Tibial artery (tissue), 4 donors: ENCODE measurements at places on chromosomes 2 and 18.
A peak's percentile ranks its signal among the peaks of the same experiment; 100 is the strongest.

DNA sequence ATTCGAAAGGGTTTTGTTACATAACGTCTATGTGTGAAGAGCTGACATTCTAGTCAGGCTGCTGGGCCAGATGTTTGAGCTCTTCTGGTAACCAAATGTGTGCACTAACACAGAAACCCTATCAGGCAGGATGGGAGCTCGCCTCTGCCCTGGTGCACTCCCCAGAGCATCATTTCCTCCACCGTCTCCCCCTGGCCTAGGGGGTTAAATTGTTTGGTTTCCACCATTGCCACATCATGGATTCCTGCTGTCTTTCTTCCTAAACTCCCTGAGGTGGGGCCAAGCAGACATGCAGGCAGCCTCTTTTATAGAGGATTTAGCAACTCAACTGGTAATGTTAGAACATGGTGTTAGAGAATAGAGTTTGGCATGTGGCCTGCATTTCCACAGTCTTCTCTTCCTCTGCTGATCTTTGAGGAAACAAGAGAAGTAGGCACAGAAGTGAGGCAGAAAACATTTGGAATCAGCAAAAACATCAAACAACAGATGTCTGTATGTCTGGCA lies 87.3 kb downstream of the ANTXR1 start:
- peaks cover 20% of the 10 kb centered on the region for H3K36me3 ChIP-seq
- H3K27me3 ChIP-seq = no peaks in the 10 kb centered on the region
- H3K4me3 ChIP-seq = no peak overlapping the region
- H3K27ac ChIP-seq = peak overlapping the region; percentile 34
- no peak for DNase-seq

DNA sequence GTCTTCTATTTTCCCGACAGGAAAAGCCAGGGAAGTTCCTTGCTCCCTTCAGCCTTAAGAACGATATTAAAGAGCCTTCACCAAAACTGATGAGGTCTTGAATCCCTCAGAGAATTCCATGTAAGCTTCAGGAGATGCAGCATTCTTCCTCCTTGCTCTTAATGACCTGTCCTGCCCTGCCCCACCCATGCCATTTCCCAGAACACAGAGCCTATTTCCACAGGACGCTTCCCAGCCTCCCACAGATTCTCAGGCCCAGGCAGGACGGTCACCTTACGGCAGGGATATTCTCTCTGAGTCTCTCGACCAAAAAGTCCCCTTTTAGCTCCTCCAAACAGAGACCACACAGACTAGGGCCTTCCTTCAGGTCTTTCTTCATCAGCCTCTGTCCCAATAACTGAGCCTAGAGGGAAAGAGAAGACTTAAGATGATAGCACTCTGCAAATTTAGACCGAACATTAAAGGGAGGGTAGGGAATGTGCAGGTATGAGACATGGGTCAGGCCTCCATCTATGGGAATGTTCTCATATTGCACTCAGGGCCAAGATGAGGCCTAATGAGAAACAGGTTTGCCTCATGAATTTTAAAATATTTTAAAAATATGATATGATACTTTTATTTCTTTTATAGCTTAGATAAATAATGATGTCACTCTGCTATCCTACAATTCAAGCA lies 62.1 kb downstream of the COBLL1 start:
- peak overlapping the region; percentile 76 for H3K27ac ChIP-seq
- H3K27me3 ChIP-seq = no peaks in the 10 kb centered on the region
- no peak for DNase-seq

GRCh38 chr2:155209696-155210450 lies 511.4 kb downstream of the KCNJ3 start:
- no peak for DNase-seq
- H3K4me1 ChIP-seq = no peaks in the 10 kb centered on the region
- H3K36me3 ChIP-seq = no peaks in the 10 kb centered on the region
- no peaks in the 10 kb centered on the region for H3K27me3 ChIP-seq
- no peak overlapping the region for H3K27ac ChIP-seq
- H3K4me3 ChIP-seq = no peak overlapping the region

DNA sequence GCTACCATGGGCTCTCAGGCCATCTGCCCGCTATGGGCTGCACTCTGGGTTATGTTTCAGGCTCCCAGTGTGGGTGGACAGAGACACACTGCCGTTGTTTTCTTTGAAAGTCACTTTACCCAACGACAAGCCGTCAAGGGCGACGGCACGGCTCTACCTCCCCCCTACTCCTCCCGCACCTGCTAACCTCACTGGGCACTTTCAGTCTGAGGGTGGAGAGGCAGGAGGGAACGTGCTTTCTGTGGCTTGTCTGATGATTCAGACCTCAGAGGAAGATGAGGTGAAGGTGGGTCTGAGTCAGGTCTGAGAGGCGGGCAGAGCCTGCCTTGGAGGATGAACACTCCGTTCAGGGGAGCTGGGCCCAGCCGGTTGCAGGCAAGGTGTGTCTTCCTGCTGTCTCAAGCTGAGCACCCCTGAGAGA lies 147.6 kb upstream of the HDAC4 start:
- H3K27ac ChIP-seq = no peak overlapping the region
- no peaks in the 10 kb centered on the region for H3K36me3 ChIP-seq
- H3K4me3 ChIP-seq = no peak overlapping the region
- H3K27me3 ChIP-seq = no peaks in the 10 kb centered on the region
- no peaks in the 10 kb centered on the region for H3K4me1 ChIP-seq

DNA sequence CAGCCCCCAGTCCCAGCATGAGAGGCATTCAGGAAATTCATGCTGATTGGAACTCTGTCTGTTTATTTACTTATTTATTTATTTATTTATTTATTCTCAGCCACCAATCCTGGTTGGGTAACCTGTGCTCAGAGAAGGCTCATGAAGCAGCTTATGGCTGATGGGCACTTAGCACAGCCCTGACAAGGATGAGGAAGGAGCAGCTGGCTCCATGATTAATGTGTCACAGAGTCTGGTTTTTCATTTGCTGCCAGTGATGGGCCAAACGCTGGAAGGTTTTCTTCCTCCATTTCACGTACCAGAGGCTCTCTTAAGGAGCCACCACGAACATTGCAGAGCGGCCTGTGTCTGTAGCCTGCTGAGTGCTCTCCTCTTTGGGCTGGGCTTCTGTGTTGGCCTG lies 28.3 kb upstream of the KCNS3 start:
- no peak overlapping the region for H3K4me3 ChIP-seq
- no peaks in the 10 kb centered on the region for H3K4me1 ChIP-seq
- H3K27ac ChIP-seq = no peak overlapping the region

DNA sequence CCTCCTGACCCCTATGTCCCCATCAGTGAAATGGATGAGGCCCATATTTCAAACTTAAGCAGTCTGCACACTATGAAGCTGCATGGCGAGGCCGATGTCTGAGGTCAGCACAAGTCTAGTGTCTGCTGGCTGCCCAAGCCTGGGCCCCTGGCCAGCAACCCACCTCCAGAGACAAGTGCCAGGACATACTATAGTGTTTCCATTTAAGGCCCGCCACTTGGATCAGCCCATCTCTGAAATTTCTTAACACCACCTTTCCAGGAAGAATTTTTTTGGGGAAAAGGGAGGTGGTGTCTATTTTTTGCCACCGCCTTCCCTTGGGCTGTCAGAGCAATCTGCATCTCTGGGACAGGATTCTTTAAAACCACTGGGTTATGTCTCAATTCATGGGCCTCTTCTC lies 1.8 kb downstream of the ACVR1 start:
- DNase-seq = peak; percentile 23
- H3K4me1 ChIP-seq = peaks cover 50% of the 10 kb centered on the region
- H3K27me3 ChIP-seq = no peaks in the 10 kb centered on the region
- H3K4me3 ChIP-seq = peak overlapping the region; percentile 81
- H3K27ac ChIP-seq = peak overlapping the region; percentile 88

- no peaks in the 10 kb centered on the region for H3K4me1 ChIP-seq
- no peak overlapping the region for H3K4me3 ChIP-seq
- H3K36me3 ChIP-seq = no peaks in the 10 kb centered on the region
- DNase-seq = peak; percentile 4
- H3K27me3 ChIP-seq = no peaks in the 10 kb centered on the region
These were observed 34.3 kb downstream of the GALM start for GRCh38 chr2:38700113-38700785.

GRCh38 chr18:13418013-13418710 lies 199.6 kb downstream of the LDLRAD4 start:
- H3K4me3 ChIP-seq = no peak overlapping the region
- DNase-seq = no peak
- H3K27ac ChIP-seq = peak overlapping the region; percentile 27
- H3K36me3 ChIP-seq = peaks cover under 1% of the 10 kb centered on the region
- H3K4me1 ChIP-seq = no peaks in the 10 kb centered on the region

DNA sequence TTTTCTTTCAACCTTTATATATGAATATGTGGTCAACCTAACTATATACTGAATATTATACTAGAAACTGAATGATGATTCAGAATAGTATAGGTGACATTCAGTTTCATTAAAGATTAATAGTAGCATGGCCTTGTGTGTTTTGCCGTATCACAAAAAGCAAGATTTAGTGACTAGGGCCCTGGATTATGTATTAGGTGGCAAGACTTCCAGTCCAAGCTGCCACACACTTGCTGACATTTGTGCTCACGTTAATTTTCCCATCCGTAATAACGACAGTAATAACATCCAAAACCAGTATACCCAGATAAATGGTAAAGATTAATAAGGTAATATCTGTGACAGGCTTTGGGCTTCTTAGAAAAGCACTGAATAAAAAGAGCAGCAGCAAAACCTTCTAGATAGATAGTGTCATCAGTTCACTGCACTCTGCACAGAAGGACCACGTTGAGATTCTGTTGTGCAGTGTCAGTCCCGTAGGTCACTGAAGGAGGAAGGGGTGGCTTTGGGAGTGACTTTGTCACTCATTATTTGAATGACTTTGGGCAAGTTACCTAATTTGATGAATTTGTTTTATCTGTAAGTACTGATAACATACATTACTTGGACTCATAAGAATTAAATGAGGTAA lies 451.7 kb downstream of the PTPRM start:
- no peak for DNase-seq
- no peaks in the 10 kb centered on the region for H3K36me3 ChIP-seq
- H3K27ac ChIP-seq = no peak overlapping the region
- H3K27me3 ChIP-seq = no peaks in the 10 kb centered on the region
- no peak overlapping the region for H3K4me3 ChIP-seq
- H3K4me1 ChIP-seq = no peaks in the 10 kb centered on the region

GRCh38 chr18:69838003-69838402 lies 109.7 kb downstream of the CD226 start:
- H3K4me3 ChIP-seq = no peak overlapping the region
- no peak for DNase-seq
- H3K4me1 ChIP-seq = no peaks in the 10 kb centered on the region
- no peaks in the 10 kb centered on the region for H3K27me3 ChIP-seq
- no peak overlapping the region for H3K27ac ChIP-seq

GRCh38 chr2:182245963-182246362 lies 180.9 kb downstream of the PDE1A start:
- H3K27me3 ChIP-seq = no peaks in the 10 kb centered on the region
- no peaks in the 10 kb centered on the region for H3K36me3 ChIP-seq
- no peak overlapping the region for H3K4me3 ChIP-seq
- DNase-seq = no peak

DNA sequence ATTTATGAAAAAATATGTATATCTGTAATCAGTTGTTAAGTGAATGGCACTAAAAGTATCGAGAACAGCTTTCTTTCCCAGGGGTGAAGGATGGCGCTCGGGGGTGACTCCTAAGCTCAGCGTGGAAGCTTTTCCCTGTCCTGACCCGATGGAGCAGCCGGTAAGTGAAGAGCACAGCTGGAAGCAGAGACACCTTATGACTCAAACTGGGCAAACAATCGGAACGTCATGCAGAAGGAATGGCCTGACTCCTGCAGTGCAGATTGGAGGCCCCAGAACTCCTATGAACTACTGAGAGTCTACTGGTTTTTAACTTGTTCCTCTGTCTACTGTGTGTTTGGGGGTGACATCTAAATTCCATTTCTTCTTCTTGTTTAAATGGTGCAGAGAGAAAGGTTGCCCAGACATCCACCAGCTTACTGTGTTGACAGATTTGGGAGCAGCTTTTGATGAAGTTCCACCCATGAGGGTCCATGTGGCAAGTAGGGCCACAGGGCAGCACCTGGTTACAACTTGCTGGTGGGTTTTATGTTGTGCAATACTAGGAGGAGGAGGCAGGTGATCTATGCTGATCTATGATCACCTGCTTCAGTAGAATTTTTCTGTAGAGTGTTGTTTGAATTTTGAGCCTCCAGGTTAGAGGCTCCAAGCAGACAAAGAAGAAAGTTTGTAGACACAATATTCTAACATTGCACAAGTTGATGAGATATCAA lies 52.8 kb upstream of the TMEM182 start:
- no peak overlapping the region for H3K4me3 ChIP-seq
- H3K4me1 ChIP-seq = no peaks in the 10 kb centered on the region
- DNase-seq = no peak

- no peaks in the 10 kb centered on the region for H3K36me3 ChIP-seq
- no peak for DNase-seq
- H3K27ac ChIP-seq = no peak overlapping the region
- no peaks in the 10 kb centered on the region for H3K27me3 ChIP-seq
- H3K4me3 ChIP-seq = no peak overlapping the region
These were observed 182.4 kb downstream of the NEDD4L start for GRCh38 chr18:58226429-58226828.

- no peak overlapping the region for H3K4me3 ChIP-seq
- H3K36me3 ChIP-seq = peaks cover 7% of the 10 kb centered on the region
- no peaks in the 10 kb centered on the region for H3K4me1 ChIP-seq
- no peaks in the 10 kb centered on the region for H3K27me3 ChIP-seq
- no peak overlapping the region for H3K27ac ChIP-seq
- DNase-seq = no peak
These were observed 35.5 kb upstream of the KIDINS220 start for GRCh38 chr2:8872821-8873432.

DNA sequence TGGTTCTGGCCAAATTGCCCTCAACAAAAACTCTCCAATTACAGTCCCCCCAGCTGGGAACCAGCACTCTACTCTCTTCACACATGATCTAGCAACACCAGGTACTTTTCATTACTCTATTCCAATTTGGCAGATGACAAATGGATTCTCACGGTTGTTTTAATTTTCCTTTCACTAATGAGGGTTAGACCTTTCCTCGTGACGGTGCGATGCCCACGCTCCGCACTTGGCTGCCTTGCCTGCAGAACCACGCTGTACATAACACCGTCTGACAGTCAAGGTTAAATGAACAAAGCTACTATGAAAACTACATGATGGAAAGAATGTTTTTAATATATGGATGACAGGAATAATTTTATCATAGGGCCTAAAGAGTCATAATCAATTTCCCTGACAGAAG lies 141.5 kb downstream of the FBXO15 start:
- DNase-seq = no peak
- no peak overlapping the region for H3K4me3 ChIP-seq
- H3K4me1 ChIP-seq = no peaks in the 10 kb centered on the region
- no peak overlapping the region for H3K27ac ChIP-seq
- no peaks in the 10 kb centered on the region for H3K36me3 ChIP-seq

- no peaks in the 10 kb centered on the region for H3K27me3 ChIP-seq
- H3K4me3 ChIP-seq = peak overlapping the region; percentile 88
- peak overlapping the region; percentile 93 for H3K27ac ChIP-seq
- peak; percentile 70 for DNase-seq
- H3K36me3 ChIP-seq = no peaks in the 10 kb centered on the region
These were observed 1.4 kb downstream of the PHLPP1 start for GRCh38 chr18:62716619-62717168.

GRCh38 chr2:239882781-239883180 lies 142.4 kb downstream of the NDUFA10 start:
- no peak overlapping the region for H3K4me3 ChIP-seq
- H3K27ac ChIP-seq = no peak overlapping the region
- H3K27me3 ChIP-seq = no peaks in the 10 kb centered on the region
- no peaks in the 10 kb centered on the region for H3K36me3 ChIP-seq
